Aorta (tissue), 5 donors: ENCODE measurements at places on chromosomes 3 and 15. TPM values are rescaled to one million over a fixed set of nuclear protein-coding genes. Genes with fewer than 3 reads are reported as not detected.

- no peaks in the 10 kb centered on the region for H3K27me3 ChIP-seq
- peaks cover 6% of the 10 kb centered on the region for H3K36me3 ChIP-seq
- H3K27ac ChIP-seq, result no peak overlapping the region
Measured at GRCh38 chr3:113002679-113003078, 11.9 kb downstream of the GTPBP8 start.

DNA sequence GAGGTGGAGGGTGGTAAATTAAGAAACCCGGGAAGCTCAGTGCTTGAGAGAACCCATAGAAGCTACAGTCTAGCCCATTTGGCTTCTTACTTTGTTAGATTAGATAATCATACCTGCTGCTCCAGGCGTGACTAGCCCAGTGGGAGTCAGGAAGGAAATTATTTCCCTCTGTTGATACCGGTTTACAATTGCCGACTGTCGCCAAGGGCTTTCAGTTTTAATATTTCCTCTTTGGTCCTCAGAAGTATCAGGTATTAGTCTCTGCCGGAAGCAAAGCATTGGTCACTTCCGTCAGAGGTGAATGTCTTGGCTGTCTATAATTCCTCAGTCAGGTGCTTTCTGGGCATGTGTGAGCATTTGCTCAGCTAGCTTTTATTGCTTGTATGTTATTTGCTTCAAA, 75.2 kb downstream of the LPP start:
- peaks cover 21% of the 10 kb centered on the region for H3K4me1 ChIP-seq
- DNase-seq, result no peak
- no peak overlapping the region for H3K4me3 ChIP-seq
- no peaks in the 10 kb centered on the region for H3K27me3 ChIP-seq

Gene CSPG4
- total RNA-seq, result 160 TPM

DNA sequence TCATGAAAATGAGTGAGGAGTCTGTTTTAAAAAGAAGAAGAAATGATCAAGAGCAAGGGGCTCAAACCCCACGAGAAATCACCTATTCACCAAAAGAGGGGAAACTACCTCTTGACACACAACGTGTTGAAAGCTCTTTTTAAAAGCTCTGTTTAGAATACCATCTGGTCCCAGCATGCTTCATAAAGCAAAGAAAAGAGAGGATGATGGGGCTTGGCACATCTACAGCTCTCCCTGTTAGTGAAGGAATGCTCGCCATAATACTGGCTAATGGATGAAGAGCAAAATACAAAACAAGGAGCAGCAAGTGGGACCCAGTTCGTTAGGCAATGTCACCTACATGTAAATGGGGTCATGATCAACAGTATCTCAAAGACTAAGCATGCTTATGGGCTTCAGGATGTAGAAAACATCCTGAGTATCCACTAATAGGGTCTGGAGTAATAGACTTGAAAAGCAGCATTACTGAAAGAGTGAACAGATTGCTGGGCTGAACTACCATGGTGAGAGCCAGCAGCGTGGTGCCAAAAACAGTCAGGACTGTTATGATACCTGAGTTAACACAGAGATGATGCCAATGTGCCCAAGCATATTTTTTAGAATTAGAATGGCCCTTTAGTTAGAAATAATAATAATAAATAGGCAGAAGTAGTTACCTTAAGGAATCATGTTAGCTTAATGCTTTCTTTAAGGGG, 159.7 kb upstream of the POU1F1 start:
- H3K36me3 ChIP-seq, result no peaks in the 10 kb centered on the region
- DNase-seq, result no peak
- no peak overlapping the region for H3K27ac ChIP-seq
- H3K27me3 ChIP-seq, result no peaks in the 10 kb centered on the region
- no peaks in the 10 kb centered on the region for H3K4me1 ChIP-seq

- no peak for DNase-seq
- H3K36me3 ChIP-seq, result no peaks in the 10 kb centered on the region
- H3K4me1 ChIP-seq, result no peaks in the 10 kb centered on the region
Measured at GRCh38 chr3:3137526-3137925, 10.8 kb downstream of the TRNT1 start.

Gene MASP1
- 3.8 TPM for total RNA-seq

DNA sequence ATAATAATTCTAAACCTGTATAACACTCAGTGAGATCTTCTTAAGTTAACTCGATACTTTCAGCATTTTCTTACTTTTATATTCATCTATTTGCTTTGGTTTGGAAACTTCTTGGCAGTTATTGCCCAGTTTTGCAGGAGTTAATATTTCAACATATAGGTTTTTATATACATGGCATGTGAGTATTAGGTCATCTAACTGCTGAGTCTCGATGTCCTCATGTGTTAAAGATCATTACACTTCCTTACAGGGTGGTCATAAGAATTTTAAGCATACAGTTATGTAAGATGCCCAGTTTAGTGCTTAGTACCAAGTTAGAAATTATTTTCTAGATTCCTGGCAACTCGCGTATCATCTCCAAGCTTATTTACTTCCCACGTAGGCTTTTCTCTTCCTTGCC, 62.9 kb downstream of the TMEM39A start:
- no peaks in the 10 kb centered on the region for H3K27me3 ChIP-seq
- H3K36me3 ChIP-seq, result no peaks in the 10 kb centered on the region
- no peak overlapping the region for H3K4me3 ChIP-seq
- no peak overlapping the region for H3K27ac ChIP-seq
- no peaks in the 10 kb centered on the region for H3K4me1 ChIP-seq

DNA sequence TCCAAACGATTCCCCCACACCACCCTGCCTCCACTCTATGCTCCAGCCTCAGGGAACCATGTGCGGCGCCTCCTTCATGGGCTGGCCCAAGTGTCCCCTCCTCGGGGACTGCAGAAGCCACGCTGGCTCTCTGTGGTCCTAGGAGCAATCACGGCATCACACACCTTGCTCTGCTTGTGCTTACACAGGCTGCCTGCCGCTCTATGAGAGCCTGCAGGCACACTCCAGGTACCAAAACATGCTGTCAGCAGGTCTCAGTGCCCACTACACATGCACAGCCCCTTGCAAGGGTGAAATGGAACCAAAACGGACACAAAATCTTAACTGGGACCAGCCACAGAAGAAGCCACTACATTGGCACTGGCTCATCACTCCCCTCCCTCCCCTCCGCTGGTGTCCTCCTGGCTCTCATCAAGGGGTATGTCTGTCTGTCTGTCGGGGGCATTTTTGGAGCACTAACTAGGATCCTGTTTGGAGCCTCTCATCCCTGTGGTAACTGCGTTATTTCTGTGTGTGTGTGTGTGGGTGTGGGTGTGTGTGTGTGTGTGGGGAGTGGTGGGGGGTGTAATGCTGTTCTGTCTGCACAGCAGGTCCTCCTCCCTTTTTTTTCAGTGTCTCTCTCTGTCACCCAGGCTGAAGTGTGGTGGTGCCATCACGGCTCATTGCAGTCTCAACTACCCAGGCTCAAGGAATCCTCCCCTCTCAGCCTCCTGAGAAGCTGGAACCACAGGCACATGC, 60.6 kb downstream of the DHX30 start:
- no peak overlapping the region for H3K4me3 ChIP-seq
- H3K4me1 ChIP-seq, result no peaks in the 10 kb centered on the region
- peak; percentile 30 for DNase-seq
- no peak overlapping the region for H3K27ac ChIP-seq

DNA sequence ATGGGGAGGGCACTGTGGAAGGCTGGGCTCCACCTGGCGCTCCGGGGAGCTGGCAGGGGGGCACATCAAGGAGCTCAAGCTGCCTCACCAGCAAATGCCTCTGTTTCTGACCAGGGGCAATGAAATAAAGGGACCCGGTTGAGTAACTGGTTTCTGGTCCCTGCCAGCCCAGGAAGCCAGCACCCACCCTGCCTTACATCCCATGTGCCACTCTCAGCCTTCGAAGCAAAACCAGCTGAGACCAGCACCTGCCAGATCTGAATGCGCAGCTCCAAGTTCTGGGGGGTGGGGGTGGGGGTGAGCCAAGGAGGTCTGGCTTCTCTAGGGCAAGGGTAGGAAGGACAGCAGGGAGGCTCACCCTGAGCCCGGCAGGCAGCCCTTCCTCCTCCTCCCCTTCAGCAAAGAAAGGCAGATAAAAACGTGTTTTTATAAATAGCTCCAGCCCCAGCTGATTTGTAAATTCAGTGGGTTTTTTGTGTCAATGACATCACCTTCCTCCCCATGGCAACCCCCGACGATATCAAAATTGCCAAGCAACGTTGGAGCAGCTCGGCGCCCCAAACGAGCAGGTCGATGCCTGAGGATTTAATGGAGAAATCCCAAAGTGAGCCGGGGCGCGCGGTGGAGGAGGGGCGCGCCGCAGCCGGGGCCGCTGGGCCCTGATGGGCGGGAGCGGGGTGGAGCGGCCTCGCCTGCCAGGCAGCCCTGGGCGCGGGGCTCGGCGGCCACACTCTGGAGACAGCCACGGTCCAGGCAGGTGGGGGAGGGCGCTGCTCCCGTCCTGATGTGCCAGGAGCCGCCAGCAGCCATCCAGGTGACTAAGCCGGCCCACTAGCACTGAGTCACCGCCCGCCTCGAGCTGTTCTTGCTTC, at the start of gene PAK6:
PAK6 (plus strand) TSS at position 532 of the 872 bp plus-strand sequence. CDS start 25,723 bp downstream, outside the sequence.
- DNase-seq, result peak; percentile 66
- no peaks in the 10 kb centered on the region for H3K4me1 ChIP-seq
- H3K4me3 ChIP-seq, result no peak within 1 kb of the TSS
- H3K36me3 ChIP-seq, result no peaks in the 10 kb centered on the region
- no peaks in the 10 kb centered on the region for H3K27me3 ChIP-seq
- H3K27ac ChIP-seq, result no peak within 1 kb of the TSS

Gene STRC
- 0.45 TPM for total RNA-seq

Gene LIPH
- not detected for total RNA-seq

Gene PCOLCE2
- 106 TPM for total RNA-seq

DNA sequence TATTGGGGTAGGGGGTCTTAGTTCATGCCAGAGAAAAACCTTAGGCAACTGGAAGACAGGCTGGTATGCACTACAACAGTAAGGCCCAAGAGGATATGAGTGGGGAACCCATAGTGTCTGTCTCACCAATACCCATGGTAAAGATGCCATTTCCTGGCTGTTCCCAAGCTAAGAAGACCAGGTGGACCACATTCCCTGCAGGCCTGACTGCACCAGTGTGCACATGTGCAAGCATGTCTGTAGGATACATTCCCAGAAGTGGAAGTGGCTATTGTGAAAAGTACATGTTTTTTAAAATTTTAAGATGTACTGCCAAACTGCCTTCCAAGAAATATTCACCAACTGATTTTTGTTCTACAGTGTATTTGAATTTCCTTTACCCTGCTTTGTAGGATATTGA, 207.3 kb upstream of the CTNNB1 start:
- H3K36me3 ChIP-seq, result no peaks in the 10 kb centered on the region
- H3K27me3 ChIP-seq, result no peaks in the 10 kb centered on the region
- H3K4me3 ChIP-seq, result no peak overlapping the region
- DNase-seq, result no peak
- H3K4me1 ChIP-seq, result no peaks in the 10 kb centered on the region

DNA sequence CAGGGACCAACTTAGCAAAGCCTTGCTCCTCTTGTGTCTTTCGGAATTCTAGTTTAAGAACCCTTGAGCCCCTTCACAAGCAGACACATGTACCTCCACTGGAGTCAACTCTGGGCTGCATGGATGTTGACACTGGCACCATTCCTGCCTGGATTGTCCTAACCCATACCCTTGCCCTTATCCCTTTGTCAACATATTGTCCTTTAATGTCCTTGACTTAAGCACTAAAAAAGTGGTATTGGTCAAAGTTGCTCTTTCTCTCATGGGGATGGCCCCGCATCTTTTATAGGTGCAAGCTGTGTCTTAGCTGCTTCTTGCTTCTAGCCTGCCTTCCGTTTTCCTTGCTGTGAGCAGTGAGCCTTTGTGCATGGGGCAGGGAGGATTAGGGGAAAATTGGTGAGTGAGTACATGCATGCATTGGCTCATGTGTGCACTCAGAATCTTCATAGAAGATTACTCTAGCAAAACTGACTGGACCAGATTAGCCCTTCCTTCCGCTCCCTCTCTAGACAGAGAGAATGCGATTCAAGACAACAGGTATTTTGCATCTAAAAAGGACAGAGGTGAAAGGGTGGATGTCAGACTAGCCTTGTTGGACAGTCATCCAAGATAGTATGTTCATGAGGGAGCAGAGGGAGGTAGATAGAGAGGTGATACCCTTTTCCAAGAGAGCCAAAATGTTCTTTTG, 42.4 kb downstream of the TGFBR2 start:
- H3K27me3 ChIP-seq, result no peaks in the 10 kb centered on the region
- H3K4me1 ChIP-seq, result peaks cover 14% of the 10 kb centered on the region
- peak overlapping the region; percentile 40 for H3K27ac ChIP-seq
- peaks cover 16% of the 10 kb centered on the region for H3K36me3 ChIP-seq
- DNase-seq, result no peak

DNA sequence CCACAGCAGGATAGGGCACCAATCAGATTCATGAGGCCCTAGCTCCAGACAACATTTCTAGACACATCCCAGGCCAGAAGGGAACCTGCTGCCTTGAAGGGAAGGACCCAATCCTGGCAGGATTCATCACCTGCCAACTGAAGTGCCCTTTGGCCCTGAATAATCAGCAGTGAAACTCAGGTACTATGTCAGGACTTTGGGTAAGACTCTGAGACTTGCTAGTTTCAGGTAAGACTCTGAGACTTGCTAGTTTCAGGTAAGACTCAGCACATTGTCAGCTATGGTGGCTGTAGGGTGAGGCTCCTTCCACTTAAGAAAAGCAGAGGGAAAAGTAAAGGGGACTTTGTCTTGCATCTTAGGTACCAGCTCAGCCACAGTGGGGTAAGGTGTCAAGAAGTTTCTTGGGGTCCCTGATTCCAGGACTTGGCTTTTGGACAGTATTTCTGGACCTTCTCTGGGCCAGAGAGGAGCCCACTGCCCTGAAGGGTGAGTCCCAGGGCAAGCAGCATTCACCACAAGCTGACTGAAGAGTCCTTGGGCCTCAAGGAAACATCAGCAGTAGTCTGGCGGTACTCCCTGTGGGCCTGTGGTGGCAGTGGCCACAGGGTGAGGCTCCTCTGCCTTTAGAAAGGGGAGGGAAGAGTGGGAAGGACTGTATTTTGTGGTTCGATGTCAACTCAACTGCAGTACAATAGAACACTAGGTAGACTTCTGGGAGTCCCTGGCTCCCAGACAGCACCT, 13.7 kb upstream of the COL8A1 start:
- no peak overlapping the region for H3K4me3 ChIP-seq
- H3K36me3 ChIP-seq, result no peaks in the 10 kb centered on the region
- DNase-seq, result no peak
- no peak overlapping the region for H3K27ac ChIP-seq
